Stimulated activated naive B cell treated with anti-CD40 and anti-IgM and Interleukin-4, amounts not matched to agents 10 μg/mL and 1 μg/mL and 100 μg/mL, for 72 hours (primary cell): ENCODE measurements at places on chromosomes 1 and 21.

DNA sequence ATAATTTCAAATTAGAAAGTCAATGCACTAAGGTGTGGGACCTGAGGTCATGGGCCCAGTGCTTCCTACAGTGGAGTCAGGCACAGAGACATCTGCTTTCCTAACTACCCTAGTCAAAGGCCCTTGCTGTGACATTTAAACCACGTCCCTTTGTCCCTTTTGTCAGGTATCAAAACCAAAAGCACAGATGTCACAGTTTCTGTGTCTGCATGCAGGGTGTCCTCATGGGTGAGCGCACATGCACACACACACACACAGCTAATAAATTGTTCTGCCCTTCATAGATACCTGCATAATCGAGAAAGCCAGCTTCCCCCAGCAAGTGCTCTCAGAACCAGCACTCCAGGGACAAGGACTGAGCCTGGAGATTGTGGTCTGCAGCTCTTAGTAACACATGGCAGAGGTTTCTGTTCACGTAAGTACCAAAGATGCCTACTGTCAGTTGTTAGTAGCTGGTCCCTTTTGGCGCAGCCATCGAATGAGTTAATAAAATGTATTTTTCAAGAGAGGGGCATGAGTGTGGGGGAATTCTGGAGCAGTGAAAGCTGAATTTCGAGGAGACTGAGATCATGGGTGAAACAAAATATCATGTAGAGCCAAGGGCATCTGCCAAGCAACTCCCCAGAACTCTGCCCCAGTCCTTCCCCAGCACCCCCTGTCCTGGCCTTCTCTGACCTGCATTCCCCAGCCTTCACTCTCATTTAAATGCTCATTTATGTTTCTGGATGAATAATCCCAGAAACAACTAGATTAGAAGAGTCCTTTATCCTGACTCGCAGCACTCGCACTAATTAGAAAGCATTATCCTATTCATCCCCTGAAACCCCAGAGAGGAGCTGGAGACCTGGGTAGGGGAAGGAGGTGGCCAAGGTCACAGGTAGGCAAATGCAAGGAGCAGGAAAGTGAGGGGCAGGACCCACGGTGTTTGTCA, 25.5 kb downstream of the TNR start:
- H3K4me3 ChIP-seq, result no peak overlapping the region
- no peak overlapping the region for H3K27ac ChIP-seq
- H3K4me1 ChIP-seq, result no peaks in the 10 kb centered on the region
- no peak for DNase-seq
- H3K36me3 ChIP-seq, result no peaks in the 10 kb centered on the region

GRCh38 chr21:41168391-41169257, 664 bp downstream of the BACE2 start:
- no peak for DNase-seq
- H3K27me3 ChIP-seq, result peaks cover 36% of the 10 kb centered on the region
- peak overlapping the region; percentile 84 for H3K4me3 ChIP-seq
- H3K4me1 ChIP-seq, result peaks cover 9% of the 10 kb centered on the region
- peak overlapping the region; percentile 56 for H3K27ac ChIP-seq

- no peak for DNase-seq
- H3K27me3 ChIP-seq, result peaks cover 21% of the 10 kb centered on the region
- H3K4me1 ChIP-seq, result no peaks in the 10 kb centered on the region
- H3K36me3 ChIP-seq, result no peaks in the 10 kb centered on the region
- no peak overlapping the region for H3K27ac ChIP-seq
- no peak overlapping the region for H3K4me3 ChIP-seq
These were observed 541.3 kb downstream of the OMA1 start for GRCh38 chr1:58005212-58005611.

GRCh38 chr1:209844695-209845407, 17.1 kb downstream of the UTP25 start:
- peaks cover 9% of the 10 kb centered on the region for H3K4me1 ChIP-seq
- no peak overlapping the region for H3K27ac ChIP-seq
- peaks cover 67% of the 10 kb centered on the region for H3K36me3 ChIP-seq
- no peak for DNase-seq
- no peaks in the 10 kb centered on the region for H3K27me3 ChIP-seq

GRCh38 chr1:189438808-189439207, 1038.9 kb downstream of the BRINP3 start:
- H3K4me3 ChIP-seq, result no peak overlapping the region
- no peaks in the 10 kb centered on the region for H3K27me3 ChIP-seq
- H3K4me1 ChIP-seq, result no peaks in the 10 kb centered on the region
- no peaks in the 10 kb centered on the region for H3K36me3 ChIP-seq
- no peak overlapping the region for H3K27ac ChIP-seq

DNA sequence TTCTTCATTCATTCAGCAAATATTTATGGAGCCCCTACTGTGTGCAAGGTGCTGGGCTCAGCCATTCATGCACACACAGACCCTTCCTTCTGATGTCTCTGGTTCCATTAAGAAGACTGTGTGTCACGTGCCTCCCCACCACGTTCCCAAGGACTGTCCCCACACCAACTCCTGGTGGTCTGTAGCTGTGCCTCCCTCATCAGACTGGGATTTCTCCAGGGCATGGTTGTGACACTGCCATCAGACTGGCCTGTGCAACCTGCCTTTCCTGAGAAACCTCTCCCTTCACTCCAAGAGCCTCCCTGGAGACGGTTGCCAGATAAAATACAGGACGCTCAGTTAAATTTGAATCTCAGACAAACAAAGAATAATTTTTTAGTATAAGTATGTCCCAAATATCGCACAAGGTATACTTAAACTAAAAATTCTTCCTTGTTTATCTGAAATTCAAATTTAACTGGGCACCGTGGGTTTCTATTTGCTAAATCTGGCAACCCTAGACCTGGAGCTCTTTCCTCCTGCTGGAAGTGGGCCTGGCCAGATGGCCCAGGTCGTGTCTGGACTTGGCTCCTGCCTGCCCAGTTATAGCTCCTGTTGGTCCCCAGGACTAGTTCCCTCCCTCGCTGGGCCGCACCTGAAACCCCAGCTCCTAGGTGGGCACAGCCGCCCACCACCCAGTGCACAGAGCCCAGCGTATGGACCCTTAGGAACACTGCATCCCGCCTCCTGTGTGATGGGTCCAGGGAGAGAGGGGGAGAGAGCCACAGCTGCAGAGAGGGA, 76.9 kb downstream of the RAP1GAP start:
- no peak overlapping the region for H3K27ac ChIP-seq
- peaks cover 43% of the 10 kb centered on the region for H3K27me3 ChIP-seq
- peaks cover 6% of the 10 kb centered on the region for H3K4me1 ChIP-seq

GRCh38 chr21:45213392-45213791, 74.3 kb downstream of the POFUT2 start:
- H3K4me3 ChIP-seq, result no peak overlapping the region
- no peak for DNase-seq
- no peaks in the 10 kb centered on the region for H3K27me3 ChIP-seq
- H3K36me3 ChIP-seq, result peaks cover 76% of the 10 kb centered on the region

DNA sequence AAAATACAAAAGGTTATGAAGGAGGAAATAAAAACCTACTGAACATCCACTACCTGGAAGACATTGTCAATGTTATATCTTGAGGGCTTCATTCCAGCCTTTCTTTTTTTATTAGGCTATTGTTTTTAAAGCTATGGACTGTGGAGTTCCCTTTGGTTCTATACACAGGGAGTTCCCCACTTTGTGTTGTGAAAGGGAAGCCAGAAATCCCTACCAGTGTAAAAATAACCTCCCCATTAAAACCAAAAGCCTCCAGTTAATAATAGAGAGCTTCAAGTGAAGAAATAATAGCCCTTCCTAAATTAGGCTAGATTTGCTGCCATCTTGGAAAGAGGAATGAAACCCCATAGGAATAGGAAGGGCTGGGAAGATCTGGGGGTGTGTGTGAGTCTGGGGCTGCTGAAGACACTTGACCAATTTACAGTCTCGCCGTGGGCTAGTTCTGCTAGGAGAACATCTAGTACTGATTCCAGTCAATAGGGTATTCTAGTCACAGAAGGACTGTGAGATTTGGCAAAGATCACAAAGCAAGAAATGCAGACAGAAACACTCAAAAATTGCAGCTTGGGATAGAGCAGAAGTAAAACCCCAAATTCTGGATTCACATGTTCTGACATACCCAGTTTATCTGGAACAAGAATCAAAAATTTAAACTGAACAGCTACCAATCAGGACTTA, 32.4 kb upstream of the PTGFRN start:
- H3K4me1 ChIP-seq, result no peaks in the 10 kb centered on the region
- H3K27me3 ChIP-seq, result peaks cover 15% of the 10 kb centered on the region
- no peaks in the 10 kb centered on the region for H3K36me3 ChIP-seq
- DNase-seq, result no peak

GRCh38 chr1:108830119-108831008, 26.5 kb downstream of the AKNAD1 start:
- H3K4me3 ChIP-seq, result no peak overlapping the region
- DNase-seq, result no peak
- no peaks in the 10 kb centered on the region for H3K36me3 ChIP-seq
- peaks cover 9% of the 10 kb centered on the region for H3K4me1 ChIP-seq
- H3K27me3 ChIP-seq, result no peaks in the 10 kb centered on the region

GRCh38 chr1:195618287-195618686, 990.0 kb downstream of the KCNT2 start:
- no peaks in the 10 kb centered on the region for H3K4me1 ChIP-seq
- H3K36me3 ChIP-seq, result no peaks in the 10 kb centered on the region
- DNase-seq, result no peak
- H3K27ac ChIP-seq, result no peak overlapping the region
- H3K27me3 ChIP-seq, result no peaks in the 10 kb centered on the region
- no peak overlapping the region for H3K4me3 ChIP-seq

GRCh38 chr1:178509414-178510007, 3.4 kb upstream of the TEX35 start:
- DNase-seq, result no peak
- no peaks in the 10 kb centered on the region for H3K36me3 ChIP-seq
- H3K4me3 ChIP-seq, result no peak overlapping the region
- H3K4me1 ChIP-seq, result peaks cover 6% of the 10 kb centered on the region

DNA sequence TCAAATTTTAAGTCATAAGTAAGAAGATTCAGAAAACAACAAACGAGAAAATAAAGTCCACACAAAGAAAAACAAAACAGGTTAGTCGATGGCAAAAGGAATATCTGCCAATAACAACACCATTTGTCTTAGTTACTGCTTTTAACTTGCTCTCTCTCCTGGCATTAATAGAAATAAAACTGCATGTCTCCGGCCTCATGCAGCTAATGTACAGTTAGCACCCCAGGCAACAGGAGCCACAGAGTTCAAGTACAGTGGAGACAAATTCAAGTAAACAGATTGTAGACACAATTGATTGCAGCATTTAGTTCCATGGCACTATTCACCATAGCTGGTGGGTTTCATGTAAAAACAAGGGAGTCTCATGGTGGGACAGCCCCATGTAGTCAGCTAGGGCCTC, 33.5 kb downstream of the SUSD4 start:
- no peak overlapping the region for H3K27ac ChIP-seq
- no peaks in the 10 kb centered on the region for H3K4me1 ChIP-seq
- H3K36me3 ChIP-seq, result no peaks in the 10 kb centered on the region
- no peak for DNase-seq

GRCh38 chr1:234586892-234587485, 23.0 kb downstream of the IRF2BP2 start:
- H3K4me1 ChIP-seq, result peaks cover 4% of the 10 kb centered on the region
- H3K27me3 ChIP-seq, result no peaks in the 10 kb centered on the region
- H3K4me3 ChIP-seq, result no peak overlapping the region
- no peak overlapping the region for H3K27ac ChIP-seq

DNA sequence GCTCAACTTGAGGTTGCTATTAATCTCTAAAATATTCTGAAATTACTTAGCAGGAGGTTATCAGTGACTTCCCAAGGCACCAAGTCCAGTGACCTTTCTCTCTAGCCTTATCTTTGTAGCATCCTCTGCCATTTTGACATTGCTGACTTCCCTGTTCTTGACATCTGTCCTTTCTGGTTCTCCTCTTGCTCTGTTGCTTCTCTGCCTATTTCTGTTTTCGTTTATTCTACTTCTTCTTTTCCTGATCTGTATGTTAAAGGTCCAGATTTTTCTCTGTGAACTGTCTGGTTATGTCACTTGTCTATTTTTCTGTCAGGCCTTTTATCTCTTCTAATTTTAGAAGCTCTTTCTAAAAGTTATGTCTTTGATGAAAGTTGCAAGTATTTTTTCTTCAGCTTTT, 178.8 kb downstream of the VPS13D start:
- DNase-seq, result no peak
- H3K4me3 ChIP-seq, result peak overlapping the region; percentile 52
- H3K27ac ChIP-seq, result peak overlapping the region; percentile 81
- no peaks in the 10 kb centered on the region for H3K27me3 ChIP-seq

DNA sequence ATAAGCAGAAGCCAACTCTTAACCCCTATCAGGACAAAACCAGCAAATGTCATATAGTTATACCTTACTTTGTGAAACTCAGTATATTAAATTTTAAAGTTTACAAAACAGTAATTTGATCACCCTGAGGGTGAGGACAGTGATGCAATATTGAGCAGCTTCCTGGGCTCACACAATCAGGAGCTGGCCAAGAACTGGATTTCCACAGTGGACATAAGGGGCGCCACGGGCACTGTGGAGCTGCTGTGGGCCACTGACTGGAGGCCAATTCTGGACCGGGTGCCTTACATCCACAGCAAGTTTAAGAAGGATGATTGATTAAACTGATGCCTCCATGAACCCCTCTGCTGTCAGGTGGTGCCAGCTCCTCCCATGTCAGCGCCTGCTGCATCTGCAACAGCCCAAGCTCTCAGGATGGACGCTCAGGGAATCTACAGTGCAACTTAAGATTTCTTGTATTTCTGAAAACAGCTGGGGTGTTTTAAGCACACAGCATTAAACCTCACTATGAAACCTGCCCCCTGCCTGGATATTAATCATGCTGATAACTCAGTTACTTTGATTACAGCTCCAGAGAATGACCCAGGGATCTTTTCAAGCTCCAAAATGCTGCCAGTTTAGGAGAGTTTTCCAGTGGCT, 55.9 kb downstream of the TOR3A start:
- no peaks in the 10 kb centered on the region for H3K27me3 ChIP-seq
- DNase-seq, result no peak
- H3K27ac ChIP-seq, result no peak overlapping the region
- peaks cover 16% of the 10 kb centered on the region for H3K36me3 ChIP-seq

- H3K27me3 ChIP-seq, result no peaks in the 10 kb centered on the region
- H3K4me3 ChIP-seq, result no peak overlapping the region
- DNase-seq, result no peak
- no peaks in the 10 kb centered on the region for H3K36me3 ChIP-seq
These were observed 71.8 kb upstream of the ARHGAP29 start for GRCh38 chr1:94309216-94309615.

- H3K27ac ChIP-seq, result no peak overlapping the region
- H3K4me3 ChIP-seq, result no peak overlapping the region
These were observed 46.2 kb upstream of the PALMD start for GRCh38 chr1:99599678-99600175.

DNA sequence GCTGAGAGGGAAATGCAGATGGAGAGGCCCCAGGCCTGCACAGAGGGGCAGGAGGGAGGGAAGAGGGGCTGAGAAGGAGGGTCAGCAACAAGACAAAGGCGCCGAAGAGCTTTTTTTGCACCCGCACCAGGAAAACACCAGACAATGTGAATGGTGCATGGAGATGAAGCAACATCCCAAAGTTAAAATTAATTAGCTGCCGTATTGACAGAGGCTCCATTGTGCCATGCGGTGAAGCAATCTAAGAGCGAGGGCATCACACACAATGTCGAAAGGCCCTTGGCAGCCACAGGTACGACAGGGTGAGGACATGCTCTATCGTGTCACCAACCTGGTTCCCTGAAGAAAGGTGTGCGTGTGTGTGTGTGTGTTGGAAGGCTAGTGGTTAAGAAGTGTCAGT, 41.2 kb downstream of the SSBP3 start:
- peaks cover 3% of the 10 kb centered on the region for H3K36me3 ChIP-seq
- no peak overlapping the region for H3K27ac ChIP-seq
- H3K4me1 ChIP-seq, result peaks cover 21% of the 10 kb centered on the region
